ENCODE measurements at places on chromosomes 1 and 21. TPM values are rescaled to one million over a fixed set of nuclear protein-coding genes. Genes with fewer than 3 reads are reported as not detected.
A peak's percentile ranks its signal among the peaks of the same experiment; 100 is the strongest.

Gene LRRC38
- 0.30 TPM for total RNA-seq

Gene ACTL8
- total RNA-seq, result not detected

Gene LRRC53
- not detected for total RNA-seq

Gene CR1
- 2.0 TPM for total RNA-seq

Gene SLC22A15
- 8.4 TPM for total RNA-seq

Gene ORC1
- total RNA-seq, result 0.11 TPM

Gene GNAT2
- total RNA-seq, result not detected

Gene CYP4A22
- not detected for total RNA-seq

Gene CELA3A
- not detected for total RNA-seq

Gene TEX38
- total RNA-seq, result 0.22 TPM

Gene SPRR2F
- not detected for total RNA-seq

Gene EVA1C
- total RNA-seq, result 13.9 TPM

Gene EPHB2
- total RNA-seq, result 2.0 TPM

- no peak for DNase-seq
These were observed 6.2 kb upstream of the YRDC start for GRCh38 chr1:37814252-37814651.

DNA sequence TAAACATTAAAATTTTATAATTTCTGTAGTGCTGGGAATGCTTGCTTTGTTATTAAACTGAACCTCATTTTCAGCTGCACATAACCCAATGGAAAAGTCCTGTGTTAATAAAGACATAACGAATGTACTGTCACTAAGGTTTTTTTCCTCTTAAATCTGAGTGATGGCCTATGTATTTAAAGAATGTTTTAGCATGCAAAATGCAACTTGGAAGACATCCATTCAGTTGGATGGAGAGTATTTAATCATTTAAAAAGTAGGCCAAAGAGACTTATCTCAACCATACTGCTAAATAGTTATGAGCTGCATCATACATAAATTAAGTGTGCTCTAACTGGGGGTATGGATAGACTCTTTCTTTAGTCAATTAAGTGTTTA, 48.5 kb downstream of the RWDD3 start:
- no peak for DNase-seq

DNA sequence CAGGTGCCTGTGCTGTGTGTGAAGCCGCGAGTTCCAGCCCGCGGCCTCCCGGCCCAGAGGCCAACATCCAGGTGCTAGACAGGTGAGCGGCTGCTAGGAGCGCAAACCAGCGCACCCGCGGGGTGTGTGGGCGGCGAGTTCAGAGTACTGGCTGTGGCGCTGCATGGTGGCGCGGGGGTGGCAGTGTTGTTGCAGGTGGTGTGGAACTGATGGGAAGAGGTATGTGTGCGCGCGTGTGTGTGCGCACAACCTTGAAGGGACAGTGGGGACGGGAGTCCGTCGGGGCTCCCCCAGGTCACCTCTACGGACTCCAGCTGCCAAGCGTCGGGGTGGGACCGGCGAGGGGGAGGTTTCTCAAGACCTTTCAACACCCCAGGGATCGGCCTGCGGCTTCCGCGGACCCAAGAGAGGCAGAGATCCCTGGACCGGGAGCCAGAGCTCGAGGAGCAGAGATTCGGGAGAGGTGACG, 433 bp upstream of the DMBX1 start:
- DNase-seq, result no peak

GRCh38 chr1:22654692-22655091, 1.7 kb downstream of the C1QB start:
- DNase-seq, result no peak

DNA sequence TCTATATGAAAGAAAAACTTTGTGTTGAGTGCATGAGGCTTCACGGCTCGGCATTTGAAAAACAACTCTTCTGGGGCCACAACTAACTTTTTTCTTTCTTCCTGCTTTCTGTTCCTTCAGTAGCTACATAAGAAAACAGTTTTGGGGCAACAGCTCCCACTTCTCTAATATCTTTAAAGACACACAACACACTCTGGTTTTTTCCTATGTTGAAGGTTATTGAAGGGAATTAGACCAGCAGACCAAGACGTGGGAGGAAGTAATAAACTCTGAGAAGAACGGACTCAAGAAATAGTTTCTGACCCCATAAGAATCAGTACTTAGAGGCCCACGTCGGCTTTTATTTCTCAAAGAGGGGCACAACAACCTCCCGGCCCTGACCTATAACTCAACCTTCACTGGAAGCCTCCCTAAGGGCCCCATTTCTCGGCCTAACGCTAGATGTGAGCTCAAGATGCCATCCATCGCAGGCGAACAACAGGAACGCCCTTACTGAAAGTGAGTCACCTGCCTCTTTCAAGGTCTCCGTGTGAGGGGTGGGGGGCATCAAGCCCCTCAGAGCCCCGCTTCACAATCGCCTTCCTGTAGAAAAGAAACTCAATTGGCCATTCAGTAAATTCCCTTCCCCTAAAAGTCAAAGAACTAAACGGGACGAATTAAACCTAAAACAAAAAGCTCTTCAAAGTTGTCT, 844 bp downstream of the ZMYM6 start:
- no peak for DNase-seq

DNA sequence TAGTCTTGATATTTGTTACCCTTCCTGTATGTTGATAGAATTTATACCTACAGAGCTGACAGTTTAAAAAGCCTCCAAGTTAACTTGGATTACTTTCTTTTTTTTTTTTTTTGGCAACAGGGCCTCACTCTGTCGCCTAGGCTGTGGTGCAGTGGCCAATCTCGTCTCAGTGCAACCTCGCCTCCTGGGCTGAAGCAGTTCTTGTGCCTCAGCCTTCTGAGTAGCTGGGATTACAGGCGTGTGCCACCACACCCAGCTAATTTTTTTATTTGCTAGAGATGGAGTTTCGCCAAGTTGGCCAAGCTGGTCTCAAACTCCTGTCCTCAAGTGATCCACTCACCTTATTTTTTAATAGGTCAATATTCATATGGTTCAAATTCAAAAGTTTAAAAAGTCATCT, 32.7 kb downstream of the WDTC1 start:
- no peak for DNase-seq

DNA sequence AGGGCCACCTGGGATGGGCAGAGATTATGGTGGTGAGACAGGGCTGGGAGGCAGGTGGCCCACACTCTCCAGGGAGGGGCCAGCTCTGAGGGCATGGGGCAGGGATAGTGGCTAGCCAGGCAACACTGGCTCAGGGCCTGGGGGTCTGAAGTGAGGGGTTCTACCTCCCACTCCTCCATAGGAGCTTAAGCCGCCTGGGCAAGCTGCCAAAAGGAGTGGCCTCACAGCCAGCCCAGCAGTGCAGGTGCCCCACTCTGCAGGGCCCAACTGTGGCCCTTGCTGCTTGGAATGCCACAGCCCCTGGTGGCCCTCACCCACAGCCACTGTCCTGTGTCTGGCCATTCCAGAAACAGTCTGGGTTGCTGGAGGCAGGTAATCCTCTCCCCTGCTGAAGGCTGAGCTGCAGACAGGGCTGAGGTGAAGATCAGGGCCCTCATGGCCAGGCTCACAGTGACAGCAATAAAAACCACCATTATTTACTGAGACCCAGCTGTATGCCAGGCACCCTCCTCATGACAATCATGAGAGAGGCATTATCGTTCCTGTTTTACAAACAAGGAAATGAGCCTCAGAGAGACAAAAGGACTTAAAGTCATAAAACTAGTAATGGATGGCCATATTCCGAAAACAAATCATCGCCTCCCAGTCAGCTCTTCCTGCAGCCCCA, 31.0 kb downstream of the KIF21B start:
- no peak for DNase-seq

GRCh38 chr21:36320421-36321324, 676 bp downstream of the MORC3 start:
- DNase-seq, result peak; percentile 25

DNA sequence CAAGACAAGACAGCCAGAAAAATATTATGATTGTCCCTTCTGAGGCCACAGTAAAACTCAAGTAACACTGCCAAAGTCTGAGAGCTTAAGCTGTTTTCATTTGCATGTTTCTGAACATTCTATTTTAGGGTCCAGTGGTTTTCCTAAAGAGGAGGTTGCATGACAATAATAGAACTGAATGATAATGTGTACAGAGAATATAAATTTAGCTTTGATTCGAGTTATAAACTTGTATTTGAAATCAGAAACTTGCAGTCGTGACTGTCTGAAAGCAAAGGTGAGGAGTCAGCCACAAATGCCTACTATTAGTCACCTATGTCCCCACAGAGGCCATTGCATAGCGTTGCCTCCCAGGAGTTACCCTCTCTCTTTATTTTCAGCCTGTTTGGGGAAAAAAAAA, 363.1 kb upstream of the ADGRL2 start:
- DNase-seq, result no peak

DNA sequence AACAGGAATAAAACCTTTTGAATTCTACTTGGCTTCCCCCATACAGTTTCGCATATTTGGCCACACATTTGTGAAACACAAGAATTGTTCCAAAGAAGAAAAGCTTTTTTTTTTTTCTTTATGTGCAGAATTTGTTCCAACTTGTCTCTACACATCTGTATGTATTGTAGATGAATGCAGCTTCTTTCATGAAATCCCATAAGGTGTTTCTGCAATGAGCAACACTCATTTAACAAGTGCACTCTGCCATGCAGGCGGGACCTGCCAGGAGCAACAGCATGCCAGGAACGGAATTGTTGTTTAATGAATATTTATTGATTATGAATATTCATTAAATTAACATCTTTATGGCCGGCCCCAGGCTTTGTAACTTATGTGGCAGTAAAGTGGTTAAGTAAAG, 1075.0 kb downstream of the TTLL7 start:
- no peak for DNase-seq

DNA sequence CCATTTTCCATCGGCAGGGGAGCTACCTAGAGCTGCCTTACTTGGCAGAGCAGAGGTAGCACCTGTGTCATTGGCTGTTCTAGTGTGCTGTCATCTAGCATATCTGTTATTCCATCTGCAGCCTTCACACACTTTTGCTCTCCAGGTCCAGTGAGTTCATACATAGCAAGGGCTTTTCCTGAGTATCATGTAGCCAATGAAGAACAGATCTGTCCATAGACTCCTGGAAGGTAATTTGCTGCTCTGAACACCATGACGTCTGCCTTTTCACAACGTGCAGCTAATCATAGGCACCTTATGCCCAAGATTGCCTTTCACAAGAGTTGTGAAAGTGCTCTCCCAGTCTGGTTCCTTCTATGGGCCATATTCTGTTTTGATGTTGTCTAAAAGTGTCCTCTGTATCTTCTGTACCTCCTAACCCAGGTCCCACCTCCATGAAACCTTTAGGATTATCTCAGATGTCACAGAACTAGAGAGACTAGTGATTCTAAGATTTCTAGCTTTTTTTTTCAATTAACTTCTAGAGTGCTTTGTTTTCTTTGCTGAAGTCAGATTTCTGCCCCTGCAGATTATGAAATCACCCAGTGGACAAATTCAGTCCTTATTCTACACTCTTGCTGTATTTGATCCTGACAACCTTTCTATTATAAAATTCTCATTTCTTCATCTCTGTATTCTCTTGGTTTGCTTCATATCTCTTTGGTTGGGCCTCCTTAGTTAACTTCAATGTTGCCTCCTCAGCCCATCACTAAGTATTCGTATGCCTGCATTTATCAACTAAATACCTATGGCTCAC, 134.8 kb downstream of the PBX1 start:
- DNase-seq, result no peak

GRCh38 chr1:55362558-55362957, 147.4 kb upstream of the USP24 start:
- DNase-seq, result no peak

DNA sequence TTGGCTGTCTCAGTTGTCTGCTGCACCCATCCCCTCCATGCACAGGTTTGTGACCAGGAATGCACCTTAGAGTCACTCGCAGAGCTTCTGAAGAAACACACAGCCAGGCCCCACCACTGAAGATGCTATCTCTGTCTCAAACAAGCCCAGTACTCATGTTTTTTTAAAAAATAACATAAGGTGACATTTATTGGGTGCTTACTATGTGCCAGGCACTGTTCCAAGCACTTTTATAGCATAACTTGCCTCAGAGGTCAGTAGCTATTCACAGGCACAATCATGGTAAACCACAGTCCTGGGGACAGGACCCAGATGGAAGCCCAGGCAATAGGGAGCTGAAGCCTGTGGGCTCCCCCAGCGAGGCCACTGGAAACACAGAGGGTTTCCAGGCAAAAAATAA, 8.8 kb upstream of the ATP13A2 start:
- no peak for DNase-seq

- no peak for DNase-seq
These were observed 35.6 kb upstream of the ID3 start for GRCh38 chr1:23594927-23595353.

DNA sequence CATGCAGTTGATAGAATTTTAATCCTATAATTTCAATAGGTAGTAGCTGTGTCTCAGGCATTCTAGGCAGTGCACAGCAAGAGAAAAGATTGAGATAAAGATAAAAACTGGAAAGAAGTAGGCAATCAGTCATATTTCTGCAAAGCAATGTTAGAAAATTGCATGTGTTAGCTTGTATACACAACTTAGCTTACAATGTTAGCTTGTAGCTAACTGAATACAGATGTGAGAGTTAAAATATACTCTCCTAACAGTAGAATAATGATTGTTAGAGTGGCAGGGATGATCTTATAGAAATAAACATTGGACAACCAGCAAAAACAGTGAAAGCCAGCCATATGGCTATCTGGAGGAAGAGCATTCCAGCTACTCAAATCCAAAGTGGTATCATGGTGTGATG, 29.0 kb downstream of the PTPRC start:
- no peak for DNase-seq

DNA sequence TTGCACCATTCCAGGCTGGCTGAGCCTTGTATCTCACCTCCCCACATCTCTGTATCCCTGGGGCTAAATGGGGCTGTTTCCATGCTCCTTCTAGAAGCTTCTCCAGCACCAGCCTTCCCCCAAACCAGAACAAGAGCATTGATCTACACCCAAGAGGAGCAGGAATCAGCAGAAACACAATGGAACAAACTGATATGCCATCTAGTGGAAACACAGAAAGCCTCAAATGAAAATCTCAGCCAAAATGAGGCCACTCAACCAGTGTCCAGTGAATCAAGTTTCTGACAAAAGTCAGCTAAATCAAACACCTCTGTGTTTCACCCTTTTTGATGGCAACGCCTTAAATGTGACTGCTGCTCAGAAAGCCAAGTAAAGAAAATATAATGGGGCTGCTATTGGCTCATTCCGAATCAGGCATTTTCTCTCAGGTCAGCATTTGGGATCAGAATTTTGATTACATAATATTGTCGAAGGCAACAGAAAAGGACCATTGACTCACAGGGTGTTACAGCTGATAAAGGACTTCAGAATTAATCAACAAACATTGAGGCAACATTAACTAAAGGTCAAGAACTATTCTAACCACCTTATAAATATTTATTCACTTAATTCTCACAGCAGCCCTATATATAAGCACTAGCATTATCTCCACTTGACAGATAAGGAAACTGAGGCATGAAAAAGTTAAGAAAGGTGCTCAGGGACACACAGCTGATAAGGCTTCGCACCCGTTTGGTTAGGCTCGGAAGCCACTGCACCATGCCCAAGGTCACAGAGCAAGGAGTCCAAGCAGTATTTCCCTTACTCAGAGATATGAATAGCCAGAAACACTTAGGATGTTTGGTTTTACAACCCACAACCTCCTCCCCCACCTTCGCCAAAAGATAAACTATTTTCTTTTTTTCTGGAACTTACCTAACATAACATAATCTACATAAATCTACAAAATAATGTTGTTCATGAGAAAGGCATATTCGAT, 85.8 kb upstream of the KCNJ15 start:
- no peak for DNase-seq

Measured in left ventricle myocardium inferior (tissue), 1 donor.